Upper lobe of right lung (tissue), 1 donor: ENCODE measurements at places on chromosomes 7 and 10.

GRCh38 chr10:110442746-110443145 is 55.0 kb upstream of the DUSP5 start:
- peak; percentile 30 for DNase-seq

- no peak for DNase-seq
These were observed 851.9 kb upstream of the GHITM start for GRCh38 chr10:83287374-83287773.

- no peak for DNase-seq
These were observed 67.5 kb downstream of the PARP12 start for GRCh38 chr7:139995017-139995915.

- DNase-seq: peak; percentile 63
These were observed 50.6 kb upstream of the RET start for GRCh38 chr10:43026039-43026973.

DNA sequence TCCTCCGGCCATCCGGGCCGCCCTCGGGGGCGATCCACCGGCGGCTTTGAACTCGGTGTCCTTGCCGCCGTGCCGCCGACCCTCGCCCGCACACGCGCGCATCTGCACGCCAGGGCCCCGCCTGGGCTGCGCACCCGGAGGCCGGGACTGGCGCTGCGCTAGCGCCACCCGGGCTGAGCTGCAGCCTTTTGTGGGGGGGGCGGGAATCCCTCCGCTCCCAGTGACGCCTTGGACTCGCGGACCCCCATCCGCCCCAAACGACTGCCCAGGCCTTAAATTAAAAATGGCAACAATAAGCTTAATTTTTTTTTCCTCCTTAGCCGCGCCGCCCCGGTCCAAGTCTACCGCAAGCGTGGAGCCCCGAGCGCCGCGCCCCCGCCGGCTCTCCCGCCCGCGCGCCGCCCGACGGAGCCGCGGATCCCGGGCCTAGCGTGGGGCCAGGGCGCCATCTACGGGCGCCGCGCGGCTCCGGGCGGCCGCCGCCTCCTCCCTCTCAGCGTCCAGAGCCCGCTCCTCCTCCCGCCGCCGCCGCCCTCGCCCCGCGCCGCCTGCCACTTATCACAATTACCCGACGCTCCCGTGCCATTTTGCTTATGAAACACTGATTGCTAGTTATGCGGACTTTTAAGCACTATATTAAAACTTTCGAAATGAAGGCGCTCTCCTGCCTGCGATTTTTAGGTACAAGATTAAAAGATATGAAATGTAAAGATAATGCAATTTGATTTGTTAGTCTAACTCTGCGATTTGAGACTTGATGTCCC is 7.5 kb upstream of the EBF3 start:
- DNase-seq: peak; percentile 83

GRCh38 chr10:124282326-124282725 is 136.4 kb downstream of the OAT start:
- no peak for DNase-seq

DNA sequence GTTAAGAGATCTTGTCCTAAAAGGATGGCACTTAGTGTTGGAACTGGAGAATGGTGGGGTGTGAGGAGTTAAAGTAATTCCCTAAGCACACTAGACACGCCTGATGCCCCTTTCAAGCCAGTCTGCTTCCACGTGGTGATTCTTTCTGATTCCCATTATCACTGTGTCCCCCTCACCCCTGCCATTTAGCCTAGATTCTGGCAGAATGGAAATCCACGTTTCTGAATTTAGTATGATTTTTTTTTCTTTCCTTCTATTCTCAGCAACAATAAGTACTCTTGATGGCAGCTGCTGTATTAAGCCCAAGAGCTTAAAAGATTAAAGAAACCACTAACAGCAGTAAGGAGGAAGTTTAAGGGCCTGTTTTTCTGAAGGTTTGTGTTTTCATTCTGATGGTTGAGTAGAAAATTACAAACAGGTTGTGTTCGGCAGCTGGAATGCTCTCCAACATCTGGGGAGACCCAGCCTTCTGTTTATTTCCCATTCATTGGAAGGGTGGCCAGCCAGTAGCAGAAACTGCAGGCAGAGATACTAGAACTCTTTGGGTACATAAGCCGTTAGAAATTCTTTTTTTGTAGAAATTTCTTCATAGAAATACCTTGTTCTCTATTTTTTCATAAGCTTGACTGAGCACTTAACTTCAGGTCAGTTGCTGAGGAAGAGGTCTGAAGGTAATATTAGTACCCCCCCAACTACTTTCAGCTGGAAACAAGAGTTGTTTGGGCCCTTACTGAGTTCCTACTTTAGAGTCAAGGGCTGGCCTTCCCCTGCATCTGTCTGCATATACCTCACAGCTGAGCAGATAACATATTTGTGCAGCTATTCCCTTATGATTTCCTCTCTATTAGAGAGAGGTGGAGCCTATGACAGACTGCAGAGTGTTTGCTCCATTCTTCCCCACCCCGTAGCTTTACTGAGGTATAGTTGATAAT is 355.1 kb downstream of the AUTS2 start:
- DNase-seq: no peak

- no peak for DNase-seq
These were observed 17.1 kb downstream of the MCU start for GRCh38 chr10:72709041-72709440.

DNA sequence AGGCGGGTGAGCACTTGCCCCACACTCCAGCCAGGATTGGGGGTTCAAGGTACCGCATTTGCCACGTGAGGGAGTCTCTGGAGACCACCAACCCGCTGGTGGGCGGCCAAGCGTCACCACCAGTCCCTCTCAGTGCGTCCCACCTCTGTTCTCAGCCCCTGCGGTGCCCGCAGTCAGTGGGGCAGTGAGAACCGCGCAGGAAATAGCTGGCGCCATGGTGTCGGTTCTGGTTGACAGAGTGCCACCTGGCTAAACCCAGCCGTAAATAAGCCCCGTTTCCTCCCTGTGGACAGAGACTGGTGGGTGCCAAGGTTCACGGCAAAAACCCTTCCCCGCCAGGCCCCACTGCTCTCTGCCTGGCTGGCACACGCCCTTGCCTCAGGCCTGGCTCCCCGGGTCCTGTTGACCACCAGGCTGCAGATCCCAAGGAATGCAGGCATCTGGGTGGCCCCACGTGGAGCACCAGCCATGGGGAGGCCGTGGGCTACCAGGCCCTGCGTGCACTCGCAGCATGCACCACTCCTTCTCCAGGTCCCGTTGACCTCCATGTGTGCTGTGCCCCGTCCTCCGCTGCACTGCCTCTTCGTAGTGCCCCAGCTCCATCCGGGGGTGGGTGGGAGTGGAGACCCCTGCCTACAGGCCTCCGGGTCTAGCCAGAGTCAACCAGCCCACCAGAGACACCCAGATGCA is 140.0 kb downstream of the LHPP start:
- DNase-seq: no peak

GRCh38 chr10:107579970-107580369 is 415.5 kb upstream of the SORCS1 start:
- no peak for DNase-seq

GRCh38 chr10:22992621-22993020 is 64.8 kb downstream of the ARMC3 start:
- DNase-seq: no peak

GRCh38 chr10:61031341-61031740 is 87.4 kb upstream of the RHOBTB1 start:
- no peak for DNase-seq

DNA sequence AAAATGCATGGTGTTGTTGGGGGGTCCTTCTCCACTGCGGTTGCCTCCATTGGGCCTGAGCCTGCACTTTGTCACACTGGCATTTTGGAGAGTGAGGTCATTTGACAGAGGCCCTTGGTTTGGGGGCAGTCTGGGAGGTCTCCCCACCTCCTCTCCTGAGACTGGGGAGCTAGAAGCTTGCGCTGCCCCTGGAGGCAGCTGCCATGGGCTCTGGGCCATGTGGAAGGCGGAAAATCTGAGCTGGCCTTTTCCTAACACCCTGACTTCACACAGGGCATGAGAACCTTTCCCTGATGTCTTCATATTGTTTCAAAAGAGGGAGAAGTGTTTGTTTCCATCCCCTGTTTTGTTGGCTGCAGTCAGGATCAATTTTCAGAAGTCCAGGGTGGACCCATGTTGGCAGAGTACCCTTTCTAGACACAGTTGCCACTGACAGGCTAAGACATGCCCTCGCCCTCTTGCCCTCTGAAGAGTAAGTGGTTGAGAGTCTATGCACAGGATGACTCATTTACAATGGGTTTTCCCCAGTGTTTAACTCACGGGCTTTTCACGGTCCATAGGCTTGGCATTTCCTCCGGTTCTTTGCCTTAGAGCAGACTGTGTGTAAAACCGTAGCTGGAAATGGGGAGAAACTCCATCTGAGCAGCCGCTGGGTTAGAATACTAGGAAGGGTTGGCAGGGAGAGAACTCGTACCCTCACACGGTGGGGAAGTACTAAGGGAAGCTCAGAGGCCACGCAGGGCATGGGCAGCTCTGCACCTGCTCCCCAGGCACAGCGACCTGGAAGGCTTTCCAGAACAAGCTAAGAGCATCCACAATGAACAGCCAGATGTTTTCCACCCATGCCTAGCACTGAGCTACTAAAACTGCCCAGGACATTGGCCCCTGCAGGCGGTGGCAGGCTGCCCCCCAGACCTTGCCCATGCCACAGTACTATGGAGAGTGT is 655.0 kb downstream of the SDK1 start:
- DNase-seq: no peak

DNA sequence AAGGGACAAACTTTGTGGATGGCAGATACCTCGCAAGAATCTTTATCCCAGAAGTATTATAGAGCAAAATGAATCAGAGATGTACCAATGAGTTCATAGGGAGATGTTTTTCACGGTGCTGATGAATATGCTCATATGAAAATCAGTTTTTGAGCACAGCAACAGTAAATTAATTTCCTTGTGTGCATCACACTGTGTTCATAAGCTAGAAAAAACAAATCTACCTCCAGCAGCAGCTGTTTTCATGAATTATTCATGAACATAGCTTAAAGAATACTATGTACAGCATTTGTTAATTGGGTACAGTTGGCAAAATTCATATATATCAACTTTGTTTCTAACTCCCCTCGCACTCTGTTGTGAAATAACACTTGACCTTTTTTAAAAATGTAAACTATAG is 809.8 kb downstream of the GRM8 start:
- no peak for DNase-seq

- DNase-seq: peak; percentile 87
These were observed 7.7 kb downstream of the CTBP2 start for GRCh38 chr10:125152450-125153368.

DNA sequence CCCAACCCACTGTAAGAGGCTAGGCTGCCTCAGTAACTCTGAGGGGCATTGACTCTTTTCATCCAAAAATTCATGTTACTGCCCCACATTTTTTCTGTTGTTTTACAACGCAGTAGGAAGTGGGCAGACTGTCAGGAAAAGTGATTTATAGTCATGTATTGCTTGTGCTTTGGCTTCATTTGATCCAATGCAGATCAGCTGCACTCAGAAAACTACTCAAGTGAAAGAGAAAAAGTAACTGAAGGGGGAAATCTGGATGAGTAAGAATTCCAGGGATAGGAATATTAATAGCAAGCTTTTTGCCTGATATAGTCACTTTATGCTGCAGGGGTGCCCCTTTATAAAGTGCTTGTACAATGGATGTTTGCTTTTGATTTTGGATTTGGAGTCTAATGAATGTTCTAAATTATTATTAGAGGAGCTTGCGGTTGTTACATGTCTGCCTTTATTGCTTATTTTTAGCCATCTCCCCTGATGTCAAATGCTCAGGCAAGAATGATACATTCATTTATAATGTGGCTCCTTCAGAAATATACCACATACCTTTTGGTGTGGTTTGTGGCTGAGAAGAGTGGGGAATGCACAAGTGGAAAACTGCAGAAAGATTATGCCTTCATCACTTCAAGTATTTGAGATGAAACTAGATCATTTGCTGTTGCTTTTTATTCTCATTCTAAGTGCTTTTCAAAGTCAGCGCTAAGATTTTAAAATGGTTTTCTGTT is 86.1 kb downstream of the EGFR start:
- no peak for DNase-seq

DNA sequence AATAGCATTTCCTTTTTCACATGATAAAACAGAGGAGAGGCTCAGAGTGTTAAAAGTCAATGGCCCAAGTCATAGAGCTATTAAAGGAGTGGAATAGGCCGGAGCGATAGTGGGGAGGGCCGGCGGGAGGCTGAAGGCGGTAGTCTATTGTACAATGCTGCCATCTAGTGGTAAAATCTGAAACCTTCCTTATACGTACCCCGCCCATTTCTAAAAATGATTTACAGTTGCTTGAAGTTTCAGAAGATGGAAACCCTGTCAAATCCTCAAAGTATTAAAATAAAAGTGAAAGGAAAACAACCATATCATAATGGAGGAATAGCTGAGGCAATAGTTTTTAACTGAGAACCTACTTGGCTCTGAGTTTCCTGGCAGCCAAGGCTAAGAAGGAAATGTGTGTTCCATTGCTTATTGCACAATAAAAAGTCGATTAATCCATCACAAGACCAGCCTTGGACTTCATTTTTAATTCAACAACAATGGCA is 209.1 kb downstream of the CCSER2 start:
- no peak for DNase-seq

- no peak for DNase-seq
These were observed 14.3 kb downstream of the KLF6 start for GRCh38 chr10:3770611-3771110.

DNA sequence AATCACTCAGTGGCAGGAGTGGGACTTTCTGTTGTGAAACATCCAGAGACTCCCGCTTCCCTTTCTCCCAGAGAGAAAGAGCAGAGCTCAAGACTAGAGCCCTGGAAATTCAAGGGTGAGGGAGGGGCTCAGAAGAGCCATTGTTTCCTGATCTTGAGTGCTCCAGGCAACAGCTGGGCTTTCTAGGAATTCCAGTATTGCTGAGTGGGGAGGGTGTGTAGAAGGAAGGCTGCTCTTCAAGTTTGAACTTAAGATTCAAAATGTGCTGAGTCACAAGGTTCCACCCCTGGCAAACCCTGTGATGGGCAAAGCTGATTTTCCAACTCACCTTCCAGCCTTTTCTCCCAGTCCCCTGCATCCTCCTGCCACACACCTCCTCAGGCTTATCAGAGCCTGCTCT is 42.3 kb upstream of the MSRB2 start:
- DNase-seq: no peak

GRCh38 chr10:77987671-77988255 is 41.6 kb downstream of the POLR3A start:
- no peak for DNase-seq

DNA sequence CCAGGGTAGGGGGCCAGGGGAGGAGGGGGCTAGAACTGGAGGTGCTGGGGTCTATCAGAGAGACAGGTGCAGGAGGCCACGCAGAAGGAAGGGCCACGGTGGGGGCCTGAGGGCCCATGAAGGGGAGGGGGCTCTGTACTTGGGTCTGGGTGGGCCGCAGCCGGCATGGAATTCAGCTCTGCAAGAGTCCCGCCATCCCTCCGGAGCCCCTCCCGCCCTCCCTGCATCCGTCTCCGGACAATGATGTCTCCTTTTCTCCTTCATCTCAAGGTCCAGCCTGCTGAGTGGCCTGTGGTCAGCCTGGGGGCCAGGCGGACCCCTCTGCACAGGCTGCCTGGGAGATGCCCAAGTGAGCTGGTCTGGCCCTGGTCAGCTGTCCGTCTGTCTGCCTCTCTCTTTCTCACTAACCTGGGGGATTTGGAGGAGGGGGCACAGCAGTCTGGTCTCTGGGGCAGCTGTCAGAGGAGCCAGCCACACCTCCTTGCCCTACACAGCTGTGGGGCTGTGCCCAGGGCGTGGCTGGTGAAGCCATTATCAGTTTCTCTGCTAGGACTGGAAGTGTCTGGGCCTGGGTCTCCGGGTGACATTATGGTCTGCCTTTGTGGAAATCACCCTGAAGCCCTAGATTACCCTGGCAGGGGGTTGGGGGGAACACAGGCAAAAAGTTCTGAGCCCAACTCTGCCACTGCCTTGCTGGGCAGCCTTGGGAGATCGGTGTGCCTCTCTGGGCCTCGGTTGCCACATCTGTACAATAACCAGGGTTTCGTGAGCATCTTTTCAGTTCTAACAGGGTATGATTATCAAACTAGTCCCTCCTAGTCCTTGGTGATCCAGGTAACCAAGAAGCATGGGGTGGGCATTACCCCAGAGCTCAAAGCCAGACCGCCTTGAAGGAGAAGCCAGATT is 19.0 kb upstream of the HSPB1 start:
- no peak for DNase-seq
